ENCODE measurements at places on chromosomes 3 and 15. TPM values are rescaled to one million over a fixed set of nuclear protein-coding genes. Genes with fewer than 3 reads are reported as not detected.

GRCh38 chr3:39196671-39197356 lies 4.4 kb upstream of the XIRP1 start:
- DNase-seq = no peak

- DNase-seq = no peak
Observed at GRCh38 chr15:35330048-35330695, 215.8 kb downstream of the DPH6 start.

DNA sequence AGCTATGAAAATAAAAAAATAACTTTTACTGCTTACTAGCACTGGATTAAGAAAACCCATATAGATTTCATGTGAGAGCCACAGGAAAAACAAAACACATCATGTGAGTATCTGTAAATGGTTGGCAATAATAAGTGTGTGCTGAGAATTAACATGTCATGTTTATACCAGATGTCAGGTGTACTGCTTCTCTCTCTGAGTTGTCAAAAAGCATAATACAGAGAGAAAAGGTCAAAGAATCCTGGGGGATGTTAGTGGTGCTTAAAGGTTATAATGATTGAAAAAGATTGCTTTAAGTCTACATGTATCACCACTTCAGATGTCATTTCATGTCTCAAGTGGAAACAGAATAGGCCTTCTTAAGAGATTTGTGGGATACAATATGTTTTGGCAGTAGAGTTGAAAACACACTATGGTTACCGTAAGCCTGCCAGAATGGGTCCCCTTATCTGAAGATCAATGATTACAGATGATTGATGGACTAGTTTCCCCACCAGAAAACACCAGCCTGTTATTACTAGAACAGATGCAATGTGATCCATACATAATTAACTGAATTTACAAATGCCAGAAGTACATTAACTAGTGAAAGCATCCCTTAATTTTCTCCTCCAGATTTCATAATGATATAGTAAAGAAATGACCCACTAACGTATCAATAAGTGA lies 204.1 kb downstream of the CNTN3 start:
- no peak for DNase-seq

DNA sequence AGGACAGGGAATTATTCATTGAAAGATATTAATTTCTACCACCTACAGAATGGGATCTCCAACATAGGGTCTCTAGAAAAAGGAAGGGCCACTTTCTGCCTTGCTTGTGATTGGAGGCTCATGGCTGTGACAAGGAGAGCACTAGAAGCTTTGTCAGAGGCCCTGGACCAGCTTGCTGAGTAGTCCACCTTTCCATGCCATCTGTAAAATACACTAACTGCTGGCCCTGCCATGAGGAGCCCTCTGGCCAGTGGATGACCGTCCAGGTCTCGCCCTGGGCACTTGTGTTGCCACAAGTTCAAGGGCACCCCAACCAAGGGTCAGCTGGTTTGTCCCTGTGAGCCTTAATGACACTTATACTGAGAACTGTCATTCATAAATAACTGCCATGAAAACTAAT lies 1.6 kb upstream of the SYNM start:
- DNase-seq = no peak

GRCh38 chr3:194312743-194313281 lies 38.3 kb downstream of the CPN2 start:
- no peak for DNase-seq

DNA sequence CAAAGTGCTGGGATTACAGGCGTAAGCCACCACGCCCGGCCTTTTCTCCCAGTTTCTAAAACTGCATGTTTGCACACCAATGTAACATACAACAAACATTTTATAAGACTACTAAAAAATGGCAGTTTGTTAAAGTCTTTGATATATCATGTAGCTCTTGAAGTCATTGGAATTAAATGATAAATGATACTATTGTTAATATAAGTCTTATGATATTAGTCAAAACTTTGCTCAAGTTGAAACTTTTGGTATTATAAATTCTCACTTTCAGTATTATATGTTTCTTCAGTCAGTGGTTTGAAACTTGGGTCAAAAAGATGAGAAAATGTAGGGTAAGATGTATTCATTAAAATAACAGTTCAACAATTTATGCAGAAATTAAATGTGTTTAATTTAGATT lies 117.6 kb upstream of the TBL1XR1 start:
- no peak for DNase-seq

GRCh38 chr15:97691799-97692198 lies 268.7 kb upstream of the ARRDC4 start:
- DNase-seq = no peak

DNA sequence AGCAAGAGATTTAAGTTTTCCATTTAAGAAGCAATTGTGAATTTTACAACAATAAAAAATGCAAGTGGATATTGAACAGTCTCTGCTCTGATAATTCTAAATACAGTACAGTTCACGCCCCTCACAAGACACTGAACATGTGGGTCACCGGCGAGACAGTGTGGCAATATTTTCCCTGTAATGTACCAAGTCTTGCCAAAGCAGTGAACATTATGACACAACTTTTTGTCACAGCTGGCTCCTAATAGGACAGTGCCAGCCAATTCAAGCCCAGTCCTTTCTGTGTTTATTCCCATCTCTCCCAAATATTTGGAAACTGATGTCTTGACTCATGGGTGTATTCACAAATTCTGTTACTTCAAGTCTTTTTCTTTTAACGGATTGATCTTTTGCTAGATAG lies 62.3 kb downstream of the PPARG start:
- DNase-seq = no peak

DNA sequence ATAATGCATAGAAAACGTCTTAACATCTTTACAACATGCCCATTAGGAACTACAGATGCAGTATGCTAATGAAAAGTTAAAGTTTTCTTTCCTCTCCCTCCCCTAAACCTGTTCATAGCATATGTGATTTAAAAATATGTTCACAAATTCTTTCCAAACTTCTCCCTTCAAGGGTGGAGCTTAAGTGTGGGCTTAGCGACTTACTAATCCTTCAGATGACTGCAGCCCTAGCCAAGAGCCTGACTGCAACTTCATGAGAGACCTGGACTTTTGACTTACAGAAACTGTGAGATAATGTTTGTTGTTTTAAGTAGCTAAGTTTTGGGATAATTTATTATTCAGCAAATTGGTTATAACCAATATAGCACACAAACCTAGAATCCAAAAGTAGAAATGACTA lies 22.0 kb upstream of the ANXA2 start:
- peak; percentile 35 for DNase-seq

GRCh38 chr3:124966521-124967445 lies 32.2 kb upstream of the MUC13 start:
- DNase-seq = no peak

- no peak for DNase-seq
Observed at GRCh38 chr3:54322354-54322753, 200.0 kb downstream of the CACNA2D3 start.

GRCh38 chr15:32869776-32870175 lies 152.0 kb downstream of the GREM1 start:
- no peak for DNase-seq

DNA sequence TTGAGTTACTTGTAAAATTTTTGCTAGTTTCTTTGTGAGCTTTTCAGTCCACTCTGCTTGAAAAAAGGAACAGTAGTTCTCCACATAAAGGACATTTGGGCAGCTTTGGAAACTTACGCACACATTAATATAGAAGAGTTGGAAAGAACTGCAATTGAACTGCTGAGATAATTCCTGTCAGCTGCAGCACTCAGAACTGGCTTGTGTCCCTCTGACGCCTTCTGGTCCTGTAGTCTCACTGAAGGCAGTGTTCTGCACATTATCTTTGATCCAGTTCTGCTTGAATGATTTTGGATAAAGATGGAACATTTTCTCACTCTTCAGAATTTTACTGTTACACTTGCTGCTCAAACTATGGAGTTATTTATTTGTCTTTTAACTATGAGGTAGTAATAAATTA lies 901.9 kb downstream of the OTOL1 start:
- no peak for DNase-seq

The CHRNA7 gene
- not detected for total RNA-seq

The ROPN1 gene
- not detected for total RNA-seq

The FOXP1 gene
- total RNA-seq = 32.2 TPM

The NRROS gene
- not detected for total RNA-seq

The KIF15 gene
- total RNA-seq = 10.1 TPM

The GPR156 gene
- 0.14 TPM for total RNA-seq

The CCDC80 gene
- total RNA-seq = 326 TPM

Data from HFFc6 (cell line).